ENCODE measurements at places on chromosomes 3 and 15.

DNA sequence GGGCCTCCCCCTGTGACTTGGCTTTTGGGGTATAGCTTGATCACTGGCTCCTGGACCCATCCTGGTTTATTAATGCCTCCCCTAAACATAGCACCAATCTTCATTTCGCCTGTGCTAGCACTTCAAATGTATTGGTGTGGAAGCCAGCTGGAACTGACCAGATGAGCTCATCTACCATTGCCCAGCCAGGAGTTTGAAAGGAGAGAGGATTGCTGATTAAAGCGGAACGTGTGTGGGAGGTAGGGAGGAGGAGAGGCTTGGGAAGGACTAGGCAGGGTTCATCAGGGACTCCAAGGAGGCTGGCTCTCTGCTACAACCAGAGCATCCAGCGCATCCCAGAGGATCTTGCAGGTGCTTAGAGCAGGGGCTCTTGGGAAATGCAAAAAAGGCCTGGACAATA, 34.4 kb upstream of the TLE3 start:
- peak; percentile 68 for DNase-seq

GRCh38 chr3:157059661-157060060, 100.3 kb downstream of the CCNL1 start:
- DNase-seq = no peak

GRCh38 chr3:8525893-8526292, 24.3 kb downstream of the LMCD1 start:
- DNase-seq = no peak

- DNase-seq = no peak
Observed at GRCh38 chr3:116020989-116021388, 397.7 kb downstream of the GAP43 start.

- DNase-seq = no peak
Observed at GRCh38 chr3:46830801-46831200, 32.4 kb downstream of the MYL3 start.

DNA sequence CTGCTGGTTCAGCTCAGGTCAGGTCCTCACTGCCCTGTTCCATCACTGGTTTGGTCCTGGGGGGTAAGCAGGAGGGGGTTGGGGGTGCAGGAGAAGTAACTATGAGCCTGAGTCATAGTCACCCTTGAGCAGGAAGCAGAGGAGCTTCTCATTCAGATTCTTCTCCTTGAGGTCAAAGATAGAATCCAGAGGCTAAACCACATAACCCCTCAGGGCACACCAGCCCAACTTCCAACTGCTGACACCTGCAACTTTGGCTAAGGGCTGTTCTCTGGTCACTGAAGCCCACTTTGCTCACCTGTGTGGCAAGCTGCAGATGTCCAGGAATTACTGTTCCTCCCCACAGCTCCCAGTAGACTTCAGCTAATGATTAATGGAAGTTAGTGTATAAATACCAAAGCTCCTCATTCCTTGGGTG, 48.8 kb upstream of the LRRFIP2 start:
- no peak for DNase-seq

DNA sequence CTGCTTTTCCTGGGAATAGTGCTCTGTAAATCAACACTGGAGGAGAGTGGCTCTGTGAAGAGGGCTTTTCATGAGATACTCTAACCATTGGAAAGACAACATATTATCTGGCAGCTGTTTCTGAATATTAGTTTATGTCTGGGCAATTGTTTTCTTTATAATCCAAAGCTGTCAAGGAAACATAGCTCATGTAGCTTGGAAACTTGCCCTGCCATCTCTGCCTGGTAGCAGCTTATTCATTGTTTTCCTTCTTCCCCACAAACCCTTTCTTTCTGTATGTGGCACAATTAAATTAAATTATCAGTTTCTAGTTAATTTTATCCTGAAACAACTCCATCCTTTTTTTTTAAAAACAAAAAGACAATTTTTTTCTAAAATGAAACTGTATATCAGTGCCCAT, 160.0 kb downstream of the EDEM1 start:
- no peak for DNase-seq

GRCh38 chr3:11053926-11054503, 61.5 kb downstream of the SLC6A1 start:
- DNase-seq = no peak

DNA sequence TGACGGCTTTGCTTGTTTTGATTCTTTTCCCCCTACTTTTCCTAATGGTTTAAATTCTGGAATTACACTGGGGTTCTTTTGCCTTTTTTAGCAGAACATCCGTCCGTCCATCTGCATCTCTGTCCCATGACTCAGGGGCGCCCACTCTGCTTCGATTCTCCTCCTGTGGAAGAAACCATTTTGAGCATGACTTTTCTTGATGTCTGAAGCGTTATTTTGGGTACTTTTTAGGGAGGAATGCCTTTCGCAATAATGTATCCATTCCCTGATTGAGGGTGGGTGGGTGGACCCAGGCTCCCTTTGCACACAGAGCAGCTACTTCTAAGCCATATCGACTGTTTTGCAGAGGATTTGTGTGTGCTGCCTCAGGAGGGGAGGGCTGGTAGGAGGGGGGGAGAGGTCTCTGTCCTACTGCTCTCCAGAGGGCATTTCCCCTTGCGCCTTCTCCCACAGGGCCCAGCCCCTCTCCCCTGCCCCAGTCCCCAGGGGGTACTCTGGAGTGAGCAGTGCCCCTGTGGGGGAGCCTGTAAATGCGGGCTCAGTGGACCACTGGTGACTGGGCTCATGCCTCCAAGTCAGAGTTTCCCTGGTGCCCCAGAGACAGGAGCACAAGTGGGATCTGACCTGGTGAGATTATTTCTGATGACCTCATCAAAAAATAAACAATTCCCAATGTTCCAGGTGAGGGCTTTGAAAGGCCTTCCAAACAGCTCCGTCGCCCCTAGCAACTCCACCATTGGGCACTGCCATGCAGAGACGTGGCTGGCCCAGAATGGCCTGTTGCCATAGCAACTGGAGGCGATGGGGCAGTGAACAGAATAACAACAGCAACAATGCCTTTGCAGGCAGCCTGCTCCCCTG, 19.5 kb upstream of the BSN start:
- DNase-seq = peak; percentile 82

GRCh38 chr3:25648925-25649830, 15.5 kb downstream of the TOP2B start:
- no peak for DNase-seq

DNA sequence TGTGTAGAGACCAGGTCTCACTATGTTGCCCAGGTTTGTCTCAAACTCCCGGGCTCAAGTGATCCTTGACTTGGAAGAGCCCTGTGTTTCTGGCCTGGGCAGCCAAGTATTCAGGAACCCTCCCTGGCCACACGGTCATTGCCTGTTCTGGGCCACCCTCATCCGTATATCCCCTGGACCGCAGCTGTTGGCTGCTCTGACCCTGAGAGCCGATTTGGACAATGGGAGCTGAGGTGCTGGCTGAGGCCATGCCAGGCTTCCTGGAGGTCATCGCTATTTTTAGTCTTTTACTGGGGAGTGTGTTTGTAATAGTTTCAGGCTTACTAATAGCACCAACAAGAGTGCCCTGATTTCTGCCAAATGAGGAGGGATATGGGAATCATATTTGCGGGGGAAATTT, 60.7 kb downstream of the ADAMTS7 start:
- DNase-seq = no peak

DNA sequence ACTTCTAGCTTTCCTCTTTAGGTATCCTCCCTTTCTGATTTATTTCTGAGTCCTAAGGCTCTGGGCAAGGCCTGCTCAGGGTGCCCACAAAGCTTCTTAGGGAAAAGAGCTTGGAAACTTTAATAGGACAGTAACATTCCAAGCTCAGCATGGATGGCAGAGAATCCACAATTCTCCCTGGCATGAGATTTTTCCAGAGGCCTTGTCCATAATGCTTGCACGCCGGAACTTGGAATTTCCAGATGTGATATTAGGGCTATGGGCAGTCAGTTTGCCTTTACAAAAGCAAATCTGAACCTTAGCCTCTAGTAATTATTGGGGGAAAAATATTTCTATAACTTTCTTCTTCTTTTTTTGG, 139.0 kb upstream of the RBMS3 start:
- no peak for DNase-seq

GRCh38 chr15:67101911-67102598, 36.7 kb downstream of the SMAD3 start:
- no peak for DNase-seq

GRCh38 chr3:34258271-34258998, 460.0 kb downstream of the PDCD6IP start:
- no peak for DNase-seq

GRCh38 chr15:32757426-32757825, 39.6 kb downstream of the GREM1 start:
- DNase-seq = no peak

- DNase-seq = peak; percentile 70
Observed at GRCh38 chr3:19866751-19867347, 67.2 kb downstream of the EFHB start.

GRCh38 chr3:97438131-97438530, 326.4 kb upstream of the ARL6 start:
- DNase-seq = no peak

DNA sequence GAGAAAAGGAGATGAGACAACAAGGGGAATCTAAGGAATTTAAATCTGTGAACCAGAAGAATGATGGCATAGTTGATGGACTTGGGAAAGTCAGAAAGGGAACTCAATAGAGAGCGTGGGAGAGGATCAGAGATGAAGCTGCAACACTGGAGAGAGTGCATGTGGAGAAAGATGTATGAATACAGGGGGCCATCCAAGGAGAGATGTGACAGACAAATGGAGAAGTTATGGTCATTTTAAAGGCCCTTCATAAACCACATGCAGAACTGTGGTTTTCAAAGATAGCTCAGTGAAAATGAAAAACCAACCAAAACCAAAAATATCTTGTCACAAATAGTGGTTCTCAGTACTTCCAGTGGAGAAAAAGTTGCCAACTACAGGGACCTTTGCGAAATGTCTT, 265.2 kb downstream of the SUCLG2 start:
- DNase-seq = no peak

- no peak for DNase-seq
Observed at GRCh38 chr3:153752405-153753027, 368.7 kb upstream of the ARHGEF26 start.

GRCh38 chr3:116579840-116580239, 129.7 kb upstream of the TUSC7 start:
- DNase-seq = peak; percentile 28

DNA sequence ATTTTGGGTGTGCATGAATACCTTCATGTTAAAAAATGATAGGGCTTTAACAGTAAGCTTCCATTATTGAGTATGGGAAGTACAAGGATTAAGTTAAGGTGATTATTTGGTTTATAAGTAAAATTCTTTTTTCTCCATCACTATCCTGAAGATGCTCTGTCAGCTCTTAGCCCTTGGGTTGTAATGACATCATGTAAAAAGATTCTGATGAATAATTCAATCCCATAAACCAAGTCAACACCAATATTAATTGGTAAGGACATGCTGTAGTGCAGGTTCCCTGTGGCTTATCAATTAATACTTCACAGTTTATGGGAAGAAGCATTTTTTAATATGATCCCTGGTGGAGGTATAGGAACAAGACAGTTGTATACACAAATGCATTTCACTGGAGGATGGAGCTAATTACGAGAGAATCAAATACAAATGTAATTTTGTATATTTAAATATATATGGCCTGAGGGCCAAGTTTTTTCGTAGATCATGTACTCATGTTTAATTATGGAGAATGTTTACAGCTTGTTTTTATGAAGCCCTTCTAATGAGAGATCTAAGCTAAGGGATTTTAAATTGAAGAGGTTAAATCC, 87.6 kb downstream of the SLC49A4 start:
- DNase-seq = no peak

DNA sequence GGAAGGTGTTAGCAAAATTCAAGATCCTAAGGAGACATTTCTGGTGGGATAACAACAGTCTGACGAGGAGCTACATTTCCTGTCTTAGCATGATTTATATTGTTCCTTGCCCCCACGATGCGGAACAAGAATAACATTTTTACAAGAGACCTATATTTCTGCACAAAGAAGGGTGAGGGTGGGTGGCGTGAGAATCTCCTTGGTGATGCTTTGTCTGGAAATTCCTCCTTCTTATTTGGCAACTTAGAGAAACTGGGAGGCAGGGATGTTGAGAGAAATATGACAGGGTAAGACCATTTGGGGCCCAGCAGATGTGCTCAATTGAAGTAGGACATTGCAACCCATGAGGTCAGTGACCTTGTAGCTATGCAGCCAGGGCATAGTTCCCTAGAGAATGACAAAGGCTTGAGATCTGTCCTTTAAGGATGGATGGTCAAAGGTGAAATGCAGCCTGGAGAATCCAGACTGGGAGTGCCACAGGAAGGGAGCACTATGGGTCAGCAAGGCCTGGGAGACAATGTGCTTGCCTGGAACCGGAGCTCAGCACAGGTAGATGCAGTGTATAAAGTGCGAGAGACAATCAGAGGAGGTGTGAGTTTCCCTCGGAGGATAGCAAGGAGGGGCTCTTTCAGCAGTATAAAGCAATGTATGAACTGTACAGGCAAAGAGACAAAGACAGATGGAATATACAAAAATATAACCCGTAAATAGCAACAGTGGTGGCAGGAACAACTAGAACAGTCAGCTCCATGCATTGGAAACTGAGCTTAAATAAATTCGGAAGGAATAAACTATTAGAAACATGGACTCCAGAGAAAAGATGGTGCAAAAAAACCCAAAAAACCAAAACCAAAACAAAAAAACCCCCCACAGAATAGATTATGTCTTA, 317.6 kb upstream of the TBL1XR1 start:
- no peak for DNase-seq

GRCh38 chr3:114519415-114519814, 225.6 kb downstream of the TIGIT start:
- peak; percentile 73 for DNase-seq

DNA sequence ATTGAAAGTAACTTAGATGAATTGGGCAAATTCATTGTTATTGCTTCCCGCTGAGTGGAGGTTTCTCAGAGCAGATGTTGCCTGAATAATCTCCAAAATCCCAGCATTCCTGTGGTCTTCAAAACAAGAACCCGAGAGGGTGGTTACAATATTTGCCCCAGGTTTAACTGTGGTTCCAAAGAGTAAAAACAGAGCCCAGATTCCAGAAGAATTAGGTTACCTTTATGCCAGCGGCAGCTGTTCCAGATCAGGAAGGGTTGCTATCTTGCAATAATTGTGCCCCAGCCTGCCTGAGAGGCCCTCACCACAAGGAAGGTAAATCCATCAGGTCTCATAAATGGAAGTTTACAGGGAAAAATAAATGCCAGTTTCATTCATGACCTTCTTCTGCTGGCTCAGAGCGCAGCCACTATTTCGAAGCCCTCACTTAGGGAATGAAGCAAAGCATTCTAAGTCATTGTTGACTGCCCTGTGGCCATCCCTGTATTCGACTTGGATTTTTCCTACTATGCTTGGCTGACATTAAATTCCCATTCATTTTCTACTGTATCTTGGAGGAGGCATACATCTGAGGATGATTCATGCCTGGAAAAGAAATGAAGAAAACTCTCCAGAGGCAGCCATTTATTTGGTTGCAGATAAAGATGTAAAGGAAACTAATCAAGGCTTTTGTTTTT, 54.6 kb downstream of the SSUH2 start:
- no peak for DNase-seq

GRCh38 chr3:122875547-122876127, 80.8 kb downstream of the SLC49A4 start:
- DNase-seq = no peak

DNA sequence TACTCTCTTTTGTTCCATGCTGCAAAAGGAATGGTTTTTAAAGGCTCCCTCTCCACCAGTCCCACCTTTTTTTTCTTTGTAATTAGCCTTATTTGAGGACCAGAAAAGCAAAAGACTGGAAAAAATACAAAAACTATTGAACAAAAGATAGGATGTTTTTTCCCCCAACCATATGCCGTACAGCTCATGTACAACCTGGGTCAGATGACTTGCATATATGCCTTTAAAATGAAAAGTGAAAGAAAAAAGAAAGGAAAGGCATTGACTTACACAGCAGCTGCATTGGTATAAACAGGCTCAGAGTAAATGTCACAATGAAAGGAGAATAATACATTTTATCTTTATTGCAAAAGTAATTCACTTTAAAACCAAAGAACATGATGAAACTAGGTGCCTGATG, 69.5 kb upstream of the CMC1 start:
- no peak for DNase-seq

All from renal pelvis (tissue), 12 donors.